ENCODE measurements at places on chromosomes 4 and X.
A peak's percentile ranks its signal among the peaks of the same experiment; 100 is the strongest.

DNA sequence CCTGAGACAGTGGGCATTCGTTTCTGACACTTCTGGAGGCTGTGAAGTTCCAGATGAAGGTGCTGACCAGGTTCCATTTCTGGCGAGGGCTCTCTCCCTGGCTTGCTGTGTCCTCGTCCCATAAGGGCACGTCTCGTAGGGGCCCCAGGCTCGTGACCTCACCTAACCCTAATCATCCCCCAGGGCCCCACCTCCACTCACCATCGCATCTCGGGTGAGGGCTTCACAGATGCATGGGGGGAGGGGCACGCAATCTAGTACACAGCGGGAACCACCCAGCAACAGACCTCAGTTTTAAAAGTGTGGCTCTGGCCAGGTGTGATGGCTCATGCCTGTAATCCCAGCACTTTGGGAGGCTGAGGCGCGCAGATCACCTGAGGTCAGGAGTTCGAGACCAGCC is 22.1 kb downstream of the PDE6B start:
- no peak for DNase-seq

GRCh38 chr4:110071466-110071865 is 126.9 kb downstream of the ELOVL6 start:
- DNase-seq = no peak

- DNase-seq = no peak
Measured at GRCh38 chr4:40939856-40940255, 190.1 kb downstream of the NSUN7 start.

- DNase-seq = no peak
Measured at GRCh38 chrX:50726296-50726695, 87.7 kb downstream of the SHROOM4 start.

DNA sequence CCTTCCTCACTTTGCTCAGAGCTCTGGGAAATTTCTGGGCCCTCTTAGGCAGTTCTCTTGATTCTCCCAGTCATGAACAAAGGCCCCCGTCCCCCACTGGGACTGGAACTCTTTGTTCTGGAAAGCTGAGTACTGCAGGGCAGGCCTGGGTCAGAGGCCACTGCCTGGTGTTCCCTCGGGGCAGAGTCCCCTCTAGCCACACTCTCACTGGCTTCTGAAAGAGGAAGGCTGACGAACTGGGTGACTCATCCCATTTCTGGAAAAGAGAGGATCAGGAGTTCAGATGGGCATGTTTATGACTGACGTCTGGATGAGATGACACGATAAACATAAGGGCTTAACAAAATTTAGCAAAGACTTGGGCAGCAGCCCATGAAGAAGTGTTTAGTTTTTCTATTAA is 47.7 kb downstream of the DDX3X start:
- DNase-seq = peak; percentile 64

DNA sequence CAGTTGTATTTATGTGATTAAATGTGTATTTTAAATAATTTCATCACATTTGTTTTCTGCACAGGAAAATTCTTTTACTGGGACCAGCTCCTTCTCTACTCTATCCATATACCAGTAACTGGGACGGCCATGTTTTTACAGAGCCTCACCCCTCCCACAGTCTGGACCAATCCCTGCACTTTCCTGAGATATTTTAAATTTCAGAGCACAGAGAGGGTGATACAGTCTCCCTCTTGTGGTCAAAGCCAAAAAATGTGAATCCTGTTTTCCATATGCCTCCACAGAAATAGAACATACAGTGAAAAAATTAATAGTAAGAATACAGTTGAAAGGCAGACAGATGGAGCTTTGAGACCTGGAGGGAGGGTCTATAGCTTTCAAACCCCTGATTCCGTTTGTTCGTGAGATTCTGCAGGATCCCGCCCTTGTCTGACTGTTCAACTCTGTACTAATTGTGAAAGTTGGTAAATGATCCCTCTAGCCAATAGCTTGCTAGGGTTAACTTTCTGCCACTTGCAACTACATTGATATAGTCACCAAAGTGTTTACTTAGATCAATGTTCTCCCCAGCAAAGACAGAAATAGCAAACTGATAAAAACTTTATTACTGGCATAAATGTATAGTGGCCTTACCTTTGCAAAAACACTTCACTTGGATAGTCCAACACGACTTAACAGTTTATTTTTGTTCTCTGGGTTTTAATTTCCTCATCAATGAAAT is 172.2 kb downstream of the PPARGC1A start:
- DNase-seq = peak; percentile 9

DNA sequence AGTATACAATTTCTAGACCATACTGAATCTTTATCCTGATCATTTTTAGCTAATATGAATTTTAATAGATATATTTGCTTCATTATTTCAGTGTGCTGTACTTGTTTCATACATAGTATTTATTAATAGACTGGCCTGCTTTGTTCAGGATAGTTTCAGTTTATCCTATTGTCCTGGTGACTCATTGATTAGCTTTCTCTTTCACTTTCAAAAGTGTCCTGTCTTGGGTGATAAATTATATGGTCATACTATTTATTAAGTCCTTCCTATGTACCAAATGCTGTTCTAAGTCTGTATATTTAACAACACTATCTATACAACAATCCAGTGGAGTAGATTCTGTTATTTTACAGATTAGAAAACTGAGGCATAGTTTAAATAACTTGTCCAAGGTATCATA is 153.8 kb upstream of the RAPGEF2 start:
- DNase-seq = no peak

DNA sequence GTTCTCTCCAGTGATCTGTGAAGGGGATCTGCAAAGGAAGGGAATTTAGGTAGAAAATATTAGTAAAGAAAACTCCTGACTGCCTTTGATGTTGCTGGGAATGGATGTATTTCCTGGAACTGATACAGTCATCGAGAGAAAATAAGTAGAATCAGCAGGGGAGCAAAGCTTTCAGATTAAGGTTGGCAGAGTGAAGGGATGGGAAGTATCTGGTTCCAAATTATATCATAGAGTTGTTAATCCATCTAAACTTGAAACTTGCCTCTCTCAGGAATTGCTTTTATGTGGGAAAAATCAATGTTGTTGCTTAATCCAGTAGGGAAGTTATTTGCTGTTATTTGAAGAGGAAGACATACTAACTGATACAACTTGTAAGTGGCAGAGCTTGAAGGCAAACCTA is 19.3 kb downstream of the EPHA5 start:
- DNase-seq = no peak

- no peak for DNase-seq
Measured at GRCh38 chr4:55808632-55809031, 11.0 kb upstream of the EXOC1L start.

DNA sequence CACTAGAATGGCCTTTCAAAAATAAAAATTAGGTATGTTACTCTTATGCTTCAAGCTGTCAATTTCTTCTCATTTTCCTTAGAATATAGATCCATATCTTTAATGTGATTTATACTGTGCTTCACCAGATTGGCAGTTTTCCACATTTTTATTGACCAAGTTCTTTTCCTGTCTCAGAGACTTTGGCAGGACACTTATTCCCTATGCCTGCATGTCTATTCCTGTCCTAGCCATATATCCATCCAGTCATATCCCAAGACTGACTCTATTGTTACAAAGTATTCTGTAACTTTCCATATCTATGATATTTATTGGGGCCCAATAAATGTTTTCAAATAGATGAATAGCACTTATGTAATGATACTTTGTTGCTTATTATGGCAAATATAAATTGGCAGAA is 450.7 kb downstream of the GASK1B start:
- DNase-seq = no peak

DNA sequence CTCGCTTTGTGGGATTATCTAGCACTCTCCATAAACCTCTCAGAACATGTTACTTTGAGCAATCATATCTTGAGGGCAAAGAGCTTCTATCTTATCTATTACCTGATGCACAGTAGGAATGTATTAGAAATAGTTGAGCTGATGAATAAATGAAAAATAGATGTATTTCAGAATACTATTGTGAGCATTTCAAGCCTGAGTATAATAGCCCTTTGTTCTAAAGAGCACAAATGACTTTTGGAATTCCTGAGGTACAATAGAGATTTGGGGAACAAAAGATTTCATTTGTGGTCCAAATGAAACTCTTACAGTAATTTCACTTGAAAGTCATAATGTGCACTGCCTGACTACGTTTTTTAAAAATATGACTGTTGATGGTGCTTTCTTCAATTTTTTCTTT is 159.5 kb downstream of the UGT8 start:
- no peak for DNase-seq

DNA sequence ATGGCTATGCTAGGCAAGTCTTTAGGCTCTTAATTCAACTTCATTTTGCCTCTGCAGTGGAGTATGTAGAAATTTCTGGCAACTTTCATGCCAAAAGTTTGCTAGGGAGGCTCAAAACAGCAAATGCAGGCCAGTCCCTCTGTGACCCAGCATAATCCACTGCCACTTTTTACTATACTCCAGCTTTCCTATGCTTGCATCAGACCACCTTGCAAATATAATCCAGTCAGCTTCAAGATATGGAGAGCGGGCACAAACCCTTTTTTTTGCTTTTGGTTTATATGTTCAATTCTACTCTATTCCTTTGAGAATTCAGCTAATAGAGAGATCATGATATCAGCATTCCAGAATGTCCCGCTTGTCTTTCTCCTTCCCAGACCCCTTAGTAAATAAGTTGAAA is 192.0 kb upstream of the PABPC4L start:
- DNase-seq = no peak

- DNase-seq = no peak
Measured at GRCh38 chrX:72394518-72395170, 88.9 kb upstream of the CITED1 start.

GRCh38 chr4:113832803-113833202 is 71.3 kb upstream of the CAMK2D start:
- DNase-seq = no peak

- DNase-seq = no peak
Measured at GRCh38 chr4:22410645-22411247, 105.1 kb downstream of the ADGRA3 start.

DNA sequence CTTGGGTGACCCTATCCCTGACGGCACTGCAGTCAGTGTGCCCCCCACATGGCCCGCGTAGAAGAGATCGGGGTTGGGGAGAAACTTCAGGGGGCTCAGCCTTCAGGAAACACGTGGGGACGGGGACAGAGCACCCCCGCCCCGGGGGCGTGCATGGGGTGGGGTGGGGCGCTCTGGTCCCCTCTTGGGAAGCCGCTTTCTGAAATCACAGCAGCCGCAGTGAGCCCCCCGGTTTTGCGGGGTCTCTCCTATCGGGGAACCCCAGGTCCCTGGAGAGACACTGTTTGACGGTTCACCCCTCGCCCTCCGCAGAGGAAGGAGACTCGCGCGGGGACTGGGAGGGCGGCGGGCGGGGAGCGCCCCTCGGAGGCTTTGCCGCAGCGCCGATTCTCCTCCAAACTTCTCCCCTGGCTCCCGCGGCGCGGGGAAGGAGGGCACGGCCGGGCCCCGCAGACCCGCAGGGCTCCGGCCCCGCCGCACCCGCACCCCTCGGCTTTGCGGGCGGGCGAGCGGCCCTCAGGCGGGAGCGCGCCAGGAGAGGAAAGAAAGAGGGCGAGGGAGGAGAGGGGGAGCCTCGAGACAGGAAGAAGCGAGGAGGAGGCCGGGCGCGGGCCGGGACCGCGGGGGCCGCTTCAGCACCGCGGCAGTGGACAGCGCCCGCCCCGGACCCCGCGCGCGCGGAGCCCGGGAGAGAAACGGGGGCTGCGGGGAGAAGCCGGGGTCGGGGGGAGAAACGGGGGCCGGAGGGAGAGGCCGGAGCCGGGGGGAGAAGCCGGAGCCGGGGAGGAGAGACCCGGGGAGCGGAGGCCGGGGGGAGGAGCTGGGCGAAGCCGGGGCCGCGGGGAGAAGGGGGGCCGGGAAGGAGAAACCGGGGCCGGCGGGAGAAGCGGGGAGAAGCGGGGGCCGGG is 612 bp downstream of the CPLX1 start:
- DNase-seq = no peak

Data from HS-5 (cell line).